ENCODE measurements at places on chromosomes 3 and 15.

GRCh38 chr3:187185759-187186158 lies 11.5 kb upstream of the RTP1 start:
- no peak for DNase-seq

GRCh38 chr3:127036209-127037020 lies 53.5 kb downstream of the PLXNA1 start:
- no peak for DNase-seq

- DNase-seq = no peak
Observed at GRCh38 chr15:45572617-45573016, 14.6 kb upstream of the BLOC1S6 start.

GRCh38 chr3:114941626-114942309 lies 205.3 kb downstream of the ZBTB20 start:
- no peak for DNase-seq

DNA sequence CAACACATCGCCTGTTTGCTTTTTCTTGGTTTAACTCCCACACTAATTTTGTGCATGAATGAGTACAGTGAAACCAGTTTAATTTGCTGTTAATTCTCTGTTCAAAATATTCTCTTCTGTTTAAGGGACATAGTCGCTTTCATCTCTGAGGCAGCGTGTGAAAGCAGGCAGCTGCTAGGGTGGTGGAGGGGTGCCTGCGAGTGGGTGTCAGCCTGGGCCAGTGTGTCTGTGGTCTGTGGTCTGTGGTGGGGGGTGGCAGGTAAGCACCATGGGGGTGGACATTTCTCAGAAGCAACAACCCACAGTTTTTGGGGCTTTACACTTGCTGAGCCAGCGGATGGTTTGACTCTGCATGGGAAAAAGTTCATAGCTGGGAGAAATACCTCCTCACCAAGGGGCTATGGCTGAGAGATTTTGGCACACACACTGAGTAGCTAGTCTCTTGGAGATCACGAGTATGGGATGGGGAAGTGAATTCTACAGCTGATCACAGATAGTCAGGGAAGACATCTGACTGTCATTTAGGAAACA lies 109.2 kb downstream of the EPHB1 start:
- DNase-seq = no peak
